Psoas muscle (tissue), 8 donors: ENCODE measurements at places on chromosomes 5 and 9. TPM values are rescaled to one million over a fixed set of nuclear protein-coding genes. Genes with fewer than 3 reads are reported as not detected.

- H3K27ac ChIP-seq: peak overlapping the region; percentile 86
- H3K4me1 ChIP-seq: peaks cover 16% of the 10 kb centered on the region
- no peaks in the 10 kb centered on the region for H3K36me3 ChIP-seq
- H3K27me3 ChIP-seq: peaks cover 3% of the 10 kb centered on the region
Observed at GRCh38 chr5:150584556-150585335, 55.7 kb upstream of the SYNPO start.

- no peak for DNase-seq
- H3K36me3 ChIP-seq: no peaks in the 10 kb centered on the region
- H3K27me3 ChIP-seq: no peaks in the 10 kb centered on the region
- H3K27ac ChIP-seq: peak overlapping the region; percentile 82
- H3K4me1 ChIP-seq: peaks cover 92% of the 10 kb centered on the region
- H3K4me3 ChIP-seq: peak overlapping the region; percentile 54
Observed at GRCh38 chr9:14272927-14273528, 40.9 kb downstream of the NFIB start.

The STC2 gene
- 3.3 TPM for total RNA-seq

The LECT2 gene
- total RNA-seq: not detected

The ADGRD2 gene
- total RNA-seq: not detected

The SLC6A19 gene
- total RNA-seq: not detected
